Endothelial cell of coronary artery (primary cell): ENCODE measurements at places on chromosomes 4 and X. TPM values are rescaled to one million over a fixed set of nuclear protein-coding genes. Genes with fewer than 3 reads are reported as not detected.

DCAF4L1 gene
- total RNA-seq: 0.09 and 0.19 TPM in 2 replicates

RPA4 gene
- total RNA-seq: 1.3 and 1.4 TPM in 2 replicates

SLC38A5 gene
- 63.0 and 69.0 TPM in 2 replicates for total RNA-seq

RBM47 gene
- total RNA-seq: 0.09 TPM in 1 of 2 replicates, not detected in the other

USP51 gene
- 0.75 and 0.90 TPM in 2 replicates for total RNA-seq
